GM23248 (cell line): ENCODE measurements at places on chromosomes 1 and 21. TPM values are rescaled to one million over a fixed set of nuclear protein-coding genes. Genes with fewer than 3 reads are reported as not detected.

- peaks cover 20% of the 10 kb centered on the region for H3K4me1 ChIP-seq
- no peak overlapping the region for H3K27ac ChIP-seq
- DNase-seq = peak; percentile 31
- no peaks in the 10 kb centered on the region for H3K36me3 ChIP-seq
- H3K4me3 ChIP-seq = no peak overlapping the region
- no peaks in the 10 kb centered on the region for H3K27me3 ChIP-seq
These were observed 49.6 kb downstream of the HLX start for GRCh38 chr1:220928725-220929300.

DNA sequence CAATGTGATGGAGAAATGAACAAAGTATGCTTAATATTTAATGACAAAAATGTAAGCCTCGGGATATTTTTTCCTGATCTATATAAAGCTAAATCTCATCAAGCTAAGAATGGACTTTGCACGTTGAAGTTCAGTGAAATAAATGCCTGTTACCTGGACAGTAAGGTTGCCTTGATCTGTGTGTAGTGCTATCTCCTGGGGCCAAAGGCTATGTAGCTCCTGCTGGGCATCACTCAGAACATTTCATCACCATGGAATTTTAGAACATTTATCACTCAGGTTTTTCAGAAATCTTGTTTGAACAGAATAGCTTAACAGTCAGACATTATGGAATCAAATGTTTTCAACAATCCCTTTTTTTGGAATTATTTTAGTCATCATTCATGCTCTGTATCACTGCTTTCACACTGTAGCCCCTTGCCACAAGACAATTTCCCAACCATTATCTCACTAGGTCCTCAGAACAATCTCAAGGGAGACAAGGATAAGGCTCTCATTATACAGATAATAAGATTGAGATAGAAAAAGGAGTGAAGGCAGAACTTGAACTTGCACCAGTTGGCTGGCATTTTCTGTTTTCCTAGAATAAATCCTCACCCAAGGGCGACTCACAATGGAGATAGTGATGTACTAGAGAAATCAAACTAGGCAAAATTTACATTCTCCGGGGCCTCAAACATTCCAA is 3.7 kb downstream of the OR10J1 start:
- DNase-seq = no peak
- H3K27me3 ChIP-seq = no peaks in the 10 kb centered on the region
- no peaks in the 10 kb centered on the region for H3K36me3 ChIP-seq
- no peaks in the 10 kb centered on the region for H3K4me1 ChIP-seq
- no peak overlapping the region for H3K27ac ChIP-seq
- no peak overlapping the region for H3K4me3 ChIP-seq

- H3K27ac ChIP-seq = no peak overlapping the region
- DNase-seq = no peak
- no peak overlapping the region for H3K4me3 ChIP-seq
- no peaks in the 10 kb centered on the region for H3K27me3 ChIP-seq
These were observed 3.2 kb downstream of the CFH start for GRCh38 chr1:196655071-196655470.

DNA sequence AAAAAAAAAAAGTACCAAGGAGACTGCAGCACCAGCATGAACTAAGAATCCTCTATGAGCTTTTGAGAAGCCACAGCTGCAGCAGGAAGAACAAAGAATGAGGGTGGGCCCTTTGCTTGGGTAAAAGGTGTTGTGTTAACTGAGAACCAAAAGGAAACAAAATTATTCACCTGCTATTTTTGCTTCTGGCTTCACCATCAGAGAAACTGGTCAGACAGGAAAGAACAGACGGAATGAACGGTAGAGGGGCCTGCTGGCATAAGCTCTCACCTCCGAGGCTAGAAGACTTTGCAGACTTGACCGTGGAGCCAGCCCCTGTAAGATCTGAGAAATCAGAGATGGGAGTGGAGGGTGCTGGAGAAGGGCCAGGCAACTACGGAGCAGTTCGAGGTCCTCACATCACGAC is 27.6 kb downstream of the IL10RB start:
- H3K36me3 ChIP-seq = no peaks in the 10 kb centered on the region
- H3K4me3 ChIP-seq = no peak overlapping the region
- no peaks in the 10 kb centered on the region for H3K27me3 ChIP-seq
- no peaks in the 10 kb centered on the region for H3K4me1 ChIP-seq
- H3K27ac ChIP-seq = no peak overlapping the region

GRCh38 chr1:22598736-22599135 is 35.4 kb downstream of the EPHA8 start:
- no peak for DNase-seq
- H3K4me3 ChIP-seq = no peak overlapping the region
- no peaks in the 10 kb centered on the region for H3K4me1 ChIP-seq

GRCh38 chr21:45401916-45402900 is 2.8 kb upstream of the COL18A1 start:
- DNase-seq = no peak
- H3K36me3 ChIP-seq = no peaks in the 10 kb centered on the region
- H3K4me1 ChIP-seq = no peaks in the 10 kb centered on the region
- 0 out of 2 replicates have a peak, but pooled peaks cover 7% of the 10 kb centered on the region for H3K27me3 ChIP-seq

DNA sequence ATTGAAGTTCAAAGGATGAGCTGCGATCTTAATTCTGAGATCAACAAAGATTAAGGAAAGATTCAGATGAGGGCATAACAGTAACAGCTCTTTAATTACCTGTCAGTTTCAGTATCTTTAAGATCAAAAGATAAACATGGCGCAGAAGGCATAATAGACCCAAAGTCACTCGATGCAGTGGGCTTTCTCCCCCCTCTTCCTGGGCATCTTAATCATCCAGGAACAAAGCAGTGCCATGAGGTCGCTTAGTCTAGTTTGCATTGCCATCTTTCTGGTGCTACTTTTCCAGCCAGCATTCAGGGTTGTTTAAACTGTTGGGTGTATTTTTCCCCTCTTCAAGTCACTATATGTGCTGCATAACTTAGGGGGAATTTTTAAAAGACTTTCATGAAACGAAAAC is 72.3 kb downstream of the HUNK start:
- peaks cover 6% of the 10 kb centered on the region; the same call in 1 of the 2 replicates for H3K4me1 ChIP-seq
- H3K4me3 ChIP-seq = no peak overlapping the region
- no peak for DNase-seq
- no peak overlapping the region for H3K27ac ChIP-seq

DNA sequence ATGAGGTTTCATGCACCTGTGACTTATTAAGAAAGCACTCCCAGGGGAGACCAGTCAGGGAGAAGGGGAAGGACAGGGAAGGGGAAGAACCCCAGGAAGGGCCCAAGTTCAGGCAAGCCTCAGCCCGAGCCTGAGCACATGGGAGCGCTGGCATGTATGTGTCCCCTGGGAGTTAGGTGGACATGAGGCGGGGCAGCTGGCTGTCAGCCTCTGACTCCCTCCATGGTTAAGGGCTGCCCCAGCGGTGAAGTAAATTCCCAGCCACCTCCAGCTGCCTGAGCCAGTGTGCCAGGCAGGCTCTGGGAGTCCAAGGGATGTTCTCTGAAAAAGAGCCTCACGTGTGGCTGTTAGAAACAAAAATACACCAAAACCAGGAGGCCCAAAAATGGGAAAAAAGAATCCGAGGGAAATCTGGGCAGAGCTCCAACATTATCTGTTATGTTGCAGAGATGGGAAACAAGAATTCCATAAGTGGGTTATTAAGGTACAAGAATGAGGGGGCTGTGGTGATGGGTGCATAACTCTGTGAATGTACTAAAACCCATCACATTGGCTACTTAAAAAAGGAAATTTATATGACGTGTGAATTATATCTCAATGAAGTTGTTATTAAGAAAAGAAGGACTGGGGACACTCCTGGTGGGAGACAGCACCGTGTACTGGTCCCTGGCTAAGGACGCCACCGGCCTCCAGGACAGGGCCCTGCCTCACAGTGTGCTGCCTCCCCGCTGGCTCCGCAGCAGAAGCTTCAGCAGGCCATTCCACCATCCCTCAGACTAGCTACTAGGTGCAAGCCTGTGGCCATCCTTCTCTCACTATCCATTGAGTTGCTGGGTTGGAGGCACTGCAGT is 18.7 kb downstream of the DMRTB1 start:
- H3K27me3 ChIP-seq = peaks cover 23% of the 10 kb centered on the region
- no peaks in the 10 kb centered on the region for H3K4me1 ChIP-seq
- DNase-seq = no peak

GRCh38 chr21:38249256-38249655 is 7.5 kb upstream of the KCNJ15 start:
- H3K27ac ChIP-seq = no peak overlapping the region
- no peaks in the 10 kb centered on the region for H3K27me3 ChIP-seq
- DNase-seq = no peak

DNA sequence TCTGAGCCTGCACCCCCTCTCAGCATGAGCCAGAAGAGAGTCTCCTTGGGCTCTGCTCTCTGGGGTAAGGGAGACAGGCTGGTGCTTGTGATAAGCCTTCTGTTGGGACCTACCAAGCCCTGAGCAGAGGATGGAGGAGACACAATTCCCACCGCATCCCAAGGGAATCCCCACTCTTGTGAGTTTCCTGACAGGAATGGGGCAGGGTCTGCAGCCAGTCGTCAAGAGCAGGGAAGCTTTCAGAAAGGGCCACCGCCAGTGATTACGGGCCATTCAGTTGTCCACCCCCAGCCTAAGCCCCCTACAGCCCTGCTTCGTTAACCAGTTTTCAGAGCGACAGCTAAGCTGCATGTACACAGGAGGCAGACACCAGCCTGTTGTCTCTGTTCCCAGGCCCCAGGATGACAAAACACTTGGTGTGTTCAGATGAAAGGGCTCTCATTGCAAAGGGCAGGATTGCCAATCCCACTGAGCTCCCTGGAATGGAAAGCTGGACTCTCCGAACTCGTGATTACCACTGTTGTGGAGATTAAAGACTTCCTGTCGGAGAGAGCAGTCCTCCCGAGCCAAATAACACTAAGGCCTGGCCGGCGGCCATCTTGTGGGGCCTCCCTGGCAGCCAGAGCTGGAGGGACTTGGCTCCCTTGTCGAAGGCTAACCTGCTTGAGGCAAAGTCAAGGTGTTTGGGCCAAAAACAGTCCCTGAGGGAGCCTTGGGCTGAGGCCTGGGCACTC is 37.4 kb upstream of the SLC30A1 start:
- H3K4me3 ChIP-seq = no peak overlapping the region
- no peak for DNase-seq
- H3K27me3 ChIP-seq = no peaks in the 10 kb centered on the region
- H3K36me3 ChIP-seq = no peaks in the 10 kb centered on the region
- no peak overlapping the region for H3K27ac ChIP-seq
- peaks cover 10% of the 10 kb centered on the region for H3K4me1 ChIP-seq

DNA sequence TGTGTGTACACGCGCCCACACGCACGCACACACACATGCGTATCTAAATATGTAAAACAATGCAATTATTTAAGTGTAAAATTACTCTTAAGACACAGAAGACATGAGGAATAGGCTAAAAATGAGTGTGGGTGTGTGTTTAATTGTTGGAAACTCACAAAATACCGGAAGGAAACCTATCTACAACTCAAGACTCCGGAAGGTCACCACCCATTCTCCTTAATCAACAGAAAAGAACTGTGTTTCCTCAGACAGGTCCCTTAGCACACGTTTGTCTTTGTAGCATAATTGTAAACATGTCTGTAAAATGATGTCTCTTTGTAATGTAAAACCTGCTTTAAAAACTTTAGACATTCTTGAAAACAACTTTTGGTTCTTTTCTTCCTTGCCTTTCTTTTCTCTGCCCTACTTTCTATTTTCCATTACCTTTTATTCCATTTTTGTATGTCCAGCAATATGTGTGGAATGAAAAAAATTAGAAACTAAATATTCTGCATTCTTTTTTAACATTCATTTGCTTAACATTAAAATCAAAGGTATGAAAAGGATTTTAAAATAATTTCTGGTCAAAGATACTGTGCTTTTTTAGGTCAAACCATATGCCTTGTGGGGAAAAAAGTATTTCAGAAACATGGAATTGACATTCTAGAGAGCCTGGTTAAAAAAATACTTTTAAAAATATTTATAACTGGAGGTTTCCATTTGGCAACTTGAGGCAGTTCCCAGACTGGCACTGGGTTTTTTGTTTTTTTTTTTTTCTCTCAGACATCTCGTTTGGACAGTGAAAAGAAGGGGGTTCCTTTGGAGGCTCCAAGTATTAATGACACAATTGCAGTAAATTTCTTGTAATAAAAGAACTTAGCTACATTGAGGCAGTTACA is 46.2 kb downstream of the ATP5PF start:
- DNase-seq = peak; percentile 20
- no peaks in the 10 kb centered on the region for H3K27me3 ChIP-seq
- peak overlapping the region; percentile 41 for H3K27ac ChIP-seq
- 0 out of 2 replicates have a peak overlapping the region, but pooled peaks have one; percentile 17 for H3K4me3 ChIP-seq
- H3K4me1 ChIP-seq = peaks cover 16% of the 10 kb centered on the region

DNA sequence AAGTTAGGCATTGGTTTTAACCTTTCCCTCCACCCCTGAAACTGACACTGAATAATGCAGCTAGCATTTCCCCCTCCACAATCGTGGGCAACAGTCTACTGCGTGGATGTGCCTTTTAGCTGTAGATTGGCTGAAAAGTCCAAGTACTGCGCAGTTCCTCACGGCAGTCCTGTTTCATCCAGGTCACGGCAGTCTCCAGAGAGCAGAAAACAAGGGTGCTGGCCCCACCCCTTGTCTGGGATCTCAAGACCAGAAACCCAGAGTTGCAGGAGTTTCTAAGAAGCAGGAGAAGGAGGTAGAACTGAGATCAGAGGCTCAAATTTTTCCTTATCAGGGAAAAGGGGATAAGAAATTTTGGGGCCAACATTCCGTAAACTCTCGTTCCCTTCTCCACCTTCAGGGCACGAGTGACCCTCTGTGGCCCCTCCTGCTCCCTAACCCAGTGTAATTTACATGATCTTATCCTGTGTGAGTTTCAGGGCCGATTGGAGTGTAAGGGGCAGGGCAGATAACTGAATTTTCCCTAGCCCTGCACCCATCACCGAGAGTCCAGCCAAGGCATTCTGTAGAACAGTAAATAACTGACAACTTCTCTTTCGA is 25.9 kb upstream of the PLA2G2C start:
- peaks cover 22% of the 10 kb centered on the region for H3K4me1 ChIP-seq
- no peaks in the 10 kb centered on the region for H3K36me3 ChIP-seq
- H3K27me3 ChIP-seq = peaks cover 16% of the 10 kb centered on the region
- no peak for DNase-seq
- 0 out of 2 replicates have a peak overlapping the region, but pooled peaks have one; percentile 39 for H3K27ac ChIP-seq
- H3K4me3 ChIP-seq = no peak overlapping the region

DNA sequence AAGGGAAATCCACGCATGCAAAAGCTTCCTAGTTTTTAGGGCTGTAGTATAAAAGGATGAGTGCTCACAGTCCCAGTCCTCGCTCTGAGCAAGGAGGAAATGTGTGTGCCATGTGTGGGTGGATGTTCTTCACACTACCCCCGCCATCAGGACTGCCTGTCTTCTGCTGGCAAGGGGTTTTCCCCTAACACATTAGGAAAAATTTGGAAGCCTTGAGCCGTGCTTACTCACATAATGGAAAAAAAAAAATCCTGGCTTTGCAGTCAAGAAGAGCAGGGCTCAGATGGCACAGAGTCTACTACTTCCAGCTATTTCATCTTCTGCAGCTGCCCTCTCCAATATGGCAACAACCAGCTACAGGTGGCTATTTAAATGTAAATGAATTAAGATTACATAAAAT is 363.1 kb downstream of the PLPP3 start:
- DNase-seq = peak; percentile 84
- no peaks in the 10 kb centered on the region for H3K36me3 ChIP-seq
- H3K4me1 ChIP-seq = peaks cover 9% of the 10 kb centered on the region; the same call in 1 of the 2 replicates
- H3K27ac ChIP-seq = peak overlapping the region; percentile 13; the same call in 1 of the 2 replicates
- no peaks in the 10 kb centered on the region for H3K27me3 ChIP-seq
- no peak overlapping the region for H3K4me3 ChIP-seq

TEX38 gene
- total RNA-seq = not detected in 2 replicates

VAV3 gene
- under 0.01 and 0.63 TPM in 2 replicates for total RNA-seq

OPRD1 gene
- not detected in 2 replicates for total RNA-seq

SLAMF9 gene
- total RNA-seq = not detected in 2 replicates

NBPF3 gene
- 14.1 and 18.5 TPM in 2 replicates for total RNA-seq

FMO1 gene
- not detected in 2 replicates for total RNA-seq

DTL gene
- 8.2 and 10.5 TPM in 2 replicates for total RNA-seq

PTPN22 gene
- 0.51 and 0.86 TPM in 2 replicates for total RNA-seq

ERVH48-1 gene
- total RNA-seq = not detected in 2 replicates

RAB7B gene
- 2.8 and 7.1 TPM in 2 replicates for total RNA-seq

ITPKB gene
- total RNA-seq = 0.86 and 1.6 TPM in 2 replicates

TIE1 gene
- not detected in 2 replicates for total RNA-seq

GPR157 gene
- total RNA-seq = 1.7 and 3.3 TPM in 2 replicates
